MM.1S (cell line): ENCODE measurements at places on chromosomes 13 and 19.

DNA sequence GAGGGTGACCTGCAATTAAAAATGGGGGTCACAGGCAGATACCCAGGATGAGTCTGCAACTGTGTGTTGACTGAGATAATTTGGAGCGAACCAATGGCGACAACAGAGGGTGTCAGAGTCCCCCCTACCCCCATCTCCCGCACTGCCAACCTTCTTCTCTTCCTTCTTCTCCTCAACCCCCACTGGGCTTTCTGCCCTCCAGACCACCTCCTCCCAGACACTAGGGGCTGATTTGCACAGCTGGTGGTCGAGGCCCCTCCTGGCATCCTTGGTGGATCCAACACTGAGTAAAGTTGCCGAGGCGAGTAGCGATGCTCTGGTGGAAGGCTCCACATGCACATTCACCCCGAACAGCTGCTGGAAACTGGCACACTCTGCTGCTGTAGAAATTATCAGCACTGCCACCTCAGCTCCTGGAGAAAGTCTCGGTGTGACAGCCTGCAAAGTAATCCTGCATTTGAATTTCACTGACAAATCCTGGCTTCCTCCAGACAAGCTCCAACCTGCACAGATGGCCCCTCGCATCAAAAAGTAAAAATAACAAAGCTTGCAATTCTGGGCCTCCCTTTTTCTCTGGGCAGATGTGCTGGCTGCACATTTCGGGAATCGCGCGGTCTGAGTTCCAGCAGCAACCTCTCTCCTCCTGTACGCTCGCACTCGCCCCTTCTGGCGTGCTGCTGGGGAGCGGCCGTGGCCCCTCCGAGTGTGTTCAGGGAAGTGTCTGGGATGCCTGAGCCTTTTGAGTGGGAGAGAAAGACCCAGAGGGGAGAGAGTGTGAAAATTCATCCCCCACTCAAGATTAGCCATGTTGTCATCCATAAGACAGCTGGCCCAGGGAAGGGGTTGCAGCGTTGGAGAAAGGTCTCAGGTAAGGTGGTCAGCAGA, 28.5 kb downstream of the CCNE1 start:
- no peak for DNase-seq

- DNase-seq, result no peak
These were observed 28.9 kb upstream of the CACTIN start for GRCh38 chr19:3655402-3656072.

DNA sequence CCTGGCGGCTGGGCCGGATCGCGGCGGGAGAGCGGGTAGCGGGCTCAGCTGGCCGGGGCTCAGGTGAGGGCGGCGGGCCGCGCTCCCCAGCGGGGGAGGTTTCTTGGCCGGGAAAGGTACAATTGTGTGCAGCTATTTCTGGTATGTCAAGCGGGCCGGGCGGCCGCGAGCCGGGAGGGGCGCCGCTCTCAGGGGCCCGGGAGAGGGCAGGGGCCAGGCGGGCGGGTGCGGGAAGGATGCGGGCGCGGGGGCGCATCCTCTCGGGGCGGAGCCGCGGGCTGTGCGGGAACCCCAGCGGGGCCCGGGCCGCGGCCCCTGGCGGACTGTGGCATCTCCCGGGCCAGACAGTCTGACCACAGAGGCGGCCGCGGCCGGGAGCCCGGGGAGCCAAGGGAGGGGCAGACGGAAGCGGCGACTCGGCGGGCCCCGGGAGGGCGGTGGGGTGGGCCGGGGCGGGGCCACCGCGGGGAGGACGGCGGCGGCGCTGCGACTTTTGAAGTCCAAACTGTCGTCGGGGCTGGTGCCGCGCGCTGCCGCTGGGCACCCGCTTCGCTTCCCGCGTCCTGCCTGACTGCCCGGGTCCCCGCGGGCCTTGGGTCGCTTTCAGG, at the start of gene LMO7:
Gene LMO7, plus strand, starts transcription at position 503 of the 608 bp plus-strand sequence. CDS start 328 bp downstream, outside the sequence.
- DNase-seq, result peak; percentile 72

DNA sequence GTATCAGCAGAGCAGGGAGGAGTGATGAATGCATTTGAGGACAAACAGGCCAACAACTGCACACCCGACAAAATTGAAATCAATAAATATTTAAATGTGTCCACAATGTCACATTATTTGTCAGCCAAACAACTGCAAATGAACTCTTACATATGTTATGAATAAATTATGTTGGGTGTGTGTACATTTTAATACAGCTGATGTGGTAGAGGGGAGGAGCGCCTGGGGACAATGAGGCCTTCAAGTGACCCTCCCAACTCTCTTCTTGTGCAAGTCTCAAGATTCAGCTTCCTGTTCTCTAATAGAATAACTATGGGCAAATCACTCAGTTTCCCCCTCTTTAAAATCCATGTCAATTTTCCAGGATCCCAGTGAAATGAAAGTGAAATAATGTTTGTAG, 303.2 kb downstream of the TSHZ3 start:
- no peak for DNase-seq

- DNase-seq, result no peak
These were observed 237.4 kb downstream of the LMO7 start for GRCh38 chr13:75873494-75873893.

DNA sequence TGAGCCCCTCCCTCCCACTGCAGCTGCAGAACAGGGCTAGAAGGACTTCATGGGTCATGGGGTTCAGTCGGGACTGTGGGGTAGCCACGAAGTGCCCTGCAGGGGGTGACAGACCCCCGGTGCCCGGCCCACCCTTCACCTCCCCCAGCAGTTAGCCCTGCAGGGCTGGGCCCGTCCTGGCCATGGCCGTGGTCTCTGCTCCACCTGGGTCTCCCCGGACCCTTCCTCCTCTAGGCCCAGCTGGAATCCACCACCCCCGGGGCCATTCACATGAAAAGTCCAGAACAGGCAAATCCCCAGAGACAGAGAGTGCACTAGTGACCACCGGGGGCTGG, 17.3 kb downstream of the MKNK2 start:
- no peak for DNase-seq

DNA sequence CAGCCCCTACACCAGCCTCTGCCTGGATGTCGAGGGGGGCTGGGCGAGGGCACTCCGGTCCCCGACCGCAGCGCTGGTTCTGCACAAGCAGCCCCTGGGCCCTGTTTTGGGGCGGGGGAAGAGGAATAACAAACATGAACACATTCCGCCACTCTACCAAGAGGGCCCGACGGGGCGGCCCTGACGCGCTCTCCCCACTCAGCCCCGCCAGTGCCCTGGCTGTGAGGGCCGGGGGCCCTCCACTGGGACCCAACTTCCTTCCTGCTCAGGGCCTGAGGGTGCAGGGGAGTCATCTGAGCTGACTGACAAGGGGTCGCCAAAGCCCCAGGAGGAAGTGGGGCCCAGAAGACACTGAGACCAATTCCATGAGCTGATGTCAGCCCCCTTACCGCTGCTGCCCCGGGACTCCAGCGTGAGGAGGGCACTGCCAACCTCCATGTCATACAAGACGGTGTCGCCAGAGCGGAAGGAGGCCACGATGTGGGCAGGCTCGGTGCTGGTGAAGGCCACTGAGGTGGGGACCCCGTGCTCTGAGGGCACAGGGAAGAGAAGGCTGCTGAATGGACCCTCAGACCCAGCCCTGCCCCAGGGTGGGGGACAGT, 5.6 kb upstream of the PRKD2 start:
- DNase-seq, result no peak

DNA sequence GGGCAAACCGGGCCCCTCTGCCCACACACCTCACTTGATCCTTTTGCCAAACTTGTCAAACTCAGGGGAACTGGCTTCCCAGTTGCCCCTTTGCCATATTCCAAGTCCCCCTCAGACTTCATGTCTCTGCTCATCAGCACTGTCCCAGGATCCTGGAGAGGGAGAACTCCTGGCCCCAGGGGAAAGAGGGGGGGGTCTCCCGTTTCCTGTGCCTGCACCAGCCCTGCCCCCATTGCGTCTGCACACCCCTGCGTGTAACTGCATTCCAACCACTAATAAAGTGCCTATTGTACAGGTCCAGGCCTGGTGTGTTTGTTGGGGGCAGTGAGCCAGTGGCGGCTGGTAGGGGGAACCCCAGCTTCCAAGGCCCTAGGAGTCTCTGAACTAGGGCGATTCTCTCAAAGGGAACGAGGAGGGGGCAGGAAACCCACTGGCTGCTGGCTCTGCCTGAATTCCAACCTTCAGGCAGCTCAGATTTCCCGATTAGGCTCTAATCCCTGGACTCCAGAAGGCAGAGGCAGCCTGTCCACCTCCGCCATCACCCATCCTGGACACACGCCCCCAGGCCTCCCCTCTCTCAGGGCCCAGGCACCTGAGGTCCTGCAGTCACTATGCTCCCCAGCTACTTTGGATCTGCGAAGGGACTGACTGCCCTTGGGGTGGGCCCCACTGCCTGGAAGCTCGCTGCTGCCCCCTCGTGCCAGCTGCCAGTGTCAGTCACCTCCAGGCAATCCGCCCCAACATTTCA, 9.7 kb upstream of the ILF3 start:
- DNase-seq, result peak; percentile 76

GRCh38 chr19:11180346-11180745, 17.0 kb downstream of the KANK2 start:
- DNase-seq, result no peak

- DNase-seq, result no peak
These were observed at the start of gene KLK15 for GRCh38 chr19:50833117-50833801. TSS of gene KLK15 (minus strand) at chr19:50833574. CDS start at chr19:50831492, 2,082 bp downstream.

DNA sequence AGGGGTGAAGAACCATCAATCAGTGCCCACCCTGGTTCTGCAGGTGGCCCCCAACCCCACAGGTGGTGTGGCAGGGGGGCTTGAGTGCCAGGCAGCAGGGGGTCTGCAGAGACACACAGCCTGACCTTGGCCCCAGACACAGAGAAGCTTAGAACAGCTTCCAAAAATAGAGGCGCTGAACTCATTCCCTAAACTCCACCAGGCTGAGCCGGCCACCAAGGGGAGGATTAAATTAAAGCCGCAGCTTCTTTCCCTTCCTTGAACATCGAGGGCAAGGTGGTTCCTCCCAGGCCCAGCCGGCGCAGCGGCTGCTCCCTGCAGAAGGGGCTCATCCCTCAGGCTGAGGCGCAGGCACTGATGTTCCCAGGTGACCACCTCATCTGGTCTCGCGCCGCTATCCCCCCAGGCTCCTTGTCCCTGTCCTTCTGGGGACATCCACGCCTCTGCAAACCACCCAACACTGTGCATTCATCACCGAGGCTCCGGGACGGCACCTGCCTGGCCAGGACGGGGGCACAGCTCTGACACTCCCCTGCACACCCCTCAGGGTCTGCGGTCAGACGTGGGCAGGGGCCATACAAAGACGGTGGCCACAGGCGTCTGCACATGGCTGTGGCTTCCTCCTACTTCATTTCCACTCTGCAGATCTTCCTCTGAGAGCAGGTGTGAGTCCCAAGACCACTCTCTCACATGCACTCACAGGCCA, 30.9 kb downstream of the LAMP1 start:
- no peak for DNase-seq

DNA sequence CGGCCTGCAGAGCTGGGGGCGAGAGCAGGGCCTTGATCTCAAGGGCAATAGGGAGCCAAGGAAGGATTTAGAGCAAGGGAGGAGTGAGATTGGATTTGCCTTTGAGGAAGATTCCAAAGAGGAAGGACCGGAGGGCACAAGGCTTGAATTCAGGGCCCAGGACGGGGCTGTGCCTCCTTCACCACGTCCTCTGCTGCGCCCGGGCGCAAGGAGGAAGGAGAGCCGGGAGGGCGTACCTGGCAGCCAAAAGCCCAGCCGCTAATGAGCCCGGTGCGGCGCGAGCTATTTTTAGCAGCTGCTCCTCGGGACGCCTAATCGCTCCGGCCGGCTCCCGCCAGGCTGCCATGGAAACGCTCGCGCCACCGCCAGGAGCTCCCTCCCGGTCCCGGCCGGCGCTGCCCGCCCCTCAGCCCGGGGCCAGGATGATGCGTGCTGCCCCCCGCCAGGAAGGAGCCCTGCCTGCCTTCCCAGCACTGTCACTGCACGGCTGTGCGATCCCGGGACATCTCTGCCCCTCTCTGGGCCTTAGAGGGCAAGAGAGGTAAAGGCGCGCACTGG, 31.3 kb downstream of the TINCR start:
- DNase-seq, result no peak

GRCh38 chr13:97205465-97205864, 16.7 kb upstream of the MBNL2 start:
- DNase-seq, result no peak

GRCh38 chr19:50893047-50893736, 18.0 kb downstream of the KLK4 start:
- peak; percentile 20 for DNase-seq

DNA sequence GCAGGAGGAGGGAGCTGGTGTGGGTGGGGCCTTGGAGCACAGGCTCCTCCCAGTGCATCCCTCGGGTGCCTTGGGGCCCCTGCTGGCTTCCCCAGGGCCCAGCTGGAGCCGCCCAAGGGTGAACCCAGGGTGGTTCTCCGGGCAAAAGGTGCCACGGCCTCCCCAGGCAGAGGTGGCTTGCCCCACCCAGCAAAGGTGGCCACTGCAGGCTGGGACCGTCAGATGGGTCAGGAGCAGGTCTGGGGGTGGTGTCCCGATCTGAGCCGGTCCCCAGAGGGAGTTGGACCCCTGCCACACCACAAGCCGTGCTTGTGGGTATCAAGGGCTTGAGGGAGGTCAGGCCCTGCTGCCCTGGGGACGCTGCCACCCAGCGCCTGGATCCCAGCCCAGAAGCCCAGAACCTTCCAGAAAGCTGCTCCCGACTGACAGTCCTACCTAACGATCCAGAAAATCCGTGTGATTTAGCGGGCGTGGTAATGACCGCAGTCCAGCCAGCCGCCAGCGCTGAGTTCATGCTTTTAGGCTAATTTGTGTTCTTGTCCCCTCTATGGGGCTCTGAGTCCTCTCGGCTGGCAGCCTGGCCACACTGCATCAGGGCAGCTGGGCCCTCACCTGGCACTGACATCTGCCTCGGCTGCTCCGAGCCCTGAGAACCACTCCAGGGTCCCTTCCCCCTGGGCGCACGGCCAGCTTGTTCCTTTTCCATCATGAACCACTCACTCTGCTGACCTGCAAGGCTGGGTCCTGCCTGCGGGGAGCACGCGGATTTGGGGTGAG, 5.0 kb upstream of the GRIN3B start:
- DNase-seq, result no peak

GRCh38 chr19:58513694-58514563, 2.1 kb upstream of the SLC27A5 start:
- no peak for DNase-seq

- DNase-seq, result no peak
These were observed 5.1 kb upstream of the COMP start for GRCh38 chr19:18796239-18796638.

GRCh38 chr19:13537454-13537853, 31.2 kb upstream of the CACNA1A start:
- DNase-seq, result no peak

DNA sequence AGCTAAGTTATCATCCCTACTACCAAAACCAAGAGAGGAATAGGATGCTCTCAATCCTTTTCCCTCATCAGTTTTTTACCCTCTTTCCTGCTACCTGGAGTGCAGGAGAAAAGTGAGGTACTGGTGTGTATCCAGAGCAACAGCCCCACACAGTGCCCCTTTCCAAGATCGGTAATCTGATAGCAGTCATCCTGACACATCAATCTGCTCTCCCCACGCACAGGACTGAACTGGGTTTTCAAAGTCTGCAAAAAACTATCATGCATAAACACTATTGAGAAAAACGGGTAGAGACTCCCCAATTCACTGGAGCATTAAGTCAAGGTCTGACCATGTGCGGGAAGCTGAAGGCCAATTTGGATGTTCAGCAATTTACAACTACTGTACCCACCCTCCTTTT, 284.8 kb downstream of the RBM26 start:
- DNase-seq, result no peak
